ENCODE measurements at places on chromosomes 6 and 20. TPM values are rescaled to one million over a fixed set of nuclear protein-coding genes. Genes with fewer than 3 reads are reported as not detected.

DNA sequence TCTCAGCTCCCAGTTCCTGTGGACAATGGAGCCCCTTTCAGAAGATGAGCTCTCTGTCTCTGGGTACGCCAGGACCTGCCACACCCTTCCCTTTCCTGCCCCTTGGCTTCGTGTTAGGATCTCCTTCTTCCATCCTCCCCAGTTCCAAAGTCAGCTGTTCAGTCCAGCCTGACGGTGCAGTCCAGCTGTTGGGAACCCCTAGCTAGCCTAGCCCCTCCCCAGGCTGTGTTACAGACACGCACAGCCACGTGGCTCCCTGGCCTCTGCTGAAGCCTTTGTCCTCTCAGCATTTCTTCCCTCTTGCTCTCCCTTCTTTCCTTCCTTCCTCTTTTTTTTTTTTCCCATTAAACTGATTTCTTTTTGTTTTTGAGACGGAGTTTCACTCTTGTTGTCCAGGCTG, 12.4 kb upstream of the TFAP2C start:
- DNase-seq: peak; percentile 33

DNA sequence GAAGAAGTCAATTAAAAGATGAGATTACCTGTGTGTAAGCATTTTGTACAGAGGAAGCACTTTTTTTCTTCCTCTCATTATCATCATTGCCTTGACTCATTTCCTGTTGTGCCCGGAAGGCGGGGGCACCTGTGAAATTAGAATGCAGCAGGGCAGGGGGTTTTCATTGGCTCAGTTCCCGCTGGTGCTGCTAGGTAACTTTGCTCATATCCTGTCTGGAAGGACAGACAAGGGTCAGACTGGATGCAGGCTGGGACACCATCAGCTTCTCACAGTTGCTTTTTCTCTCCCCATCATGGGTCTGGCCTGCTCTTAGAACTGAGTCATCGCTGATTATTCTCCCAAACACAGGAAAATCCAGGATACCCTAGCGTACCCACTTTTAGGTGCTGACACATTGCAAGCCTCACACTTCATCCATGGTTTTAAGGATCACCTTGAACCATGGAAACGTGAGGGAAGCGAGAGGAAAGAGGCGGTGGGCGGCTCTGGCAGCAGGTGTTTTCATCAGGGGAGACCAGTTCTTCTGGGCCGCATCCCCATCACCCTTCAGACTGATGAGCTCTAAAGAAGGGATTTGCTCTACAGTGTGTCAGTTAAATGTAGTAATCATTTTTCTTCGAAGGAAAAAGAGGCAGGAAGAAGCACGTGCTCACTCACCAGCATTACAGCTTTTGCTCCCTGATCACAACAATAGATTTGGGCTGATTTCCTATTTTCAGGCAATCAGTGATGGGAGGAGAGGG, 195.7 kb upstream of the SASH1 start:
- no peak for DNase-seq

DNA sequence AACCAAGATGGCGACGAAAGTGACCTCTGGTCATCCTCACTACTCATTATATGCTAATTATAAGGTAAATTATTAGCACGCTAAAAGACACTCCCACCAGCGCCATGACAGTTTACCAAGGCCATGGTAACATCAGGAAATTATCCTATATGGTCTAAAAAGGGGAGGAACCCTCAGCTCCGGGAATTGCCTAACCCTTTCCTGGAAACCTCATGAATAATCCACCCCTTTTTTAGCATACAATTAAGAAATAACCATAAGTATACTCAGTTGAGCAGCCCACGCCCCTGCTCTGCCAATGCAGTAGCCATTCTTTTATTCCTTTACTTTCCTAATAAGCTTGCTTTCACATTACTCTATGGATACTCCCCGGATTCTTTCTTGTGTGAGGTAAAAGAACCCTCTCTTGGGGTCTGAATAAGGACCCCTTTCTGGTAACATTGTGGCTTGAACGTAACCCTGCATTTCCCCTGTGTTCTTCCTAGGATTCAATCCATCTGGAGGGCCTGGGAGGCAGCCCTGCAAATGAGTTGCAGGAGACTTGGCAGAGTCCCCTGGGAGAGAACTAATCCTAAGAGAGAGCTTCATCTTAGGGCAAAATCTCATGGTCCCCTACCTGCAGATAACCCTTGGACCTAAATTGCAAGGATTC, 225.6 kb upstream of the JARID2 start:
- DNase-seq: no peak

LINC00237 gene
- 0.18 TPM for total RNA-seq

POLR1H gene
- total RNA-seq: 38.3 TPM

Data from muscle of leg (tissue), 16 donors.